ENCODE measurements at places on chromosomes 5 and 9.

DNA sequence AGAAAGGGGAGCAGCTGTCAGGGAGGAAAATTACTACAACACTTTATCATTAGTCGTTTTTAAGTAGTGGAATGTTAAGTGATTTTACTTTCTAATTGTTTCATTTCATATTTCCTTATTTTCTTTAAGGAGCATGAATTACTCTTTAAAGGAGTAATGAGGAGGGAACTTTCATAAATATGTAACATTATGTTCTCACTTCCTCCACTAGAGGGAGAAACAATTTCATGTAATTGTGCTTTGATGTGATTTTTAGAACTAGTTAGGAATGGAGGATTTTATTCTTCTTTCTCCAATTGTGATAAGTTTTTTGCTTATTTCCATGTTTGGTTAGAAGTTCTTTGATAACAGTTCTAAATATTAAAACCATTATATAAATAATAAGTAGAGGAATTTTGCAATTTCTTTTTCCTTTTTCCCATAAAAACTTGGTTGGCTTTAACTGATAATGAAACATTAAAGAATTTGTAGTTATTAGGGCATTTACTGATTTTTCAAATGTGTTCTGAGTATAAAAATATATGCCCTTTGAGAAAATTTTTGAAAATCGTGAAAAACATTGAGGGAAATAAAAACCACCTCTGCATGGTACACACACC lies 25.6 kb downstream of the CEP78 start:
- no peak for DNase-seq

GRCh38 chr9:96122282-96122681 lies 179.7 kb downstream of the HSD17B3 start:
- no peak for DNase-seq

GRCh38 chr9:20562051-20562450 lies 60.2 kb downstream of the MLLT3 start:
- no peak for DNase-seq

- no peak for DNase-seq
These were observed 41.6 kb downstream of the USP20 start for GRCh38 chr9:129876815-129877214.

DNA sequence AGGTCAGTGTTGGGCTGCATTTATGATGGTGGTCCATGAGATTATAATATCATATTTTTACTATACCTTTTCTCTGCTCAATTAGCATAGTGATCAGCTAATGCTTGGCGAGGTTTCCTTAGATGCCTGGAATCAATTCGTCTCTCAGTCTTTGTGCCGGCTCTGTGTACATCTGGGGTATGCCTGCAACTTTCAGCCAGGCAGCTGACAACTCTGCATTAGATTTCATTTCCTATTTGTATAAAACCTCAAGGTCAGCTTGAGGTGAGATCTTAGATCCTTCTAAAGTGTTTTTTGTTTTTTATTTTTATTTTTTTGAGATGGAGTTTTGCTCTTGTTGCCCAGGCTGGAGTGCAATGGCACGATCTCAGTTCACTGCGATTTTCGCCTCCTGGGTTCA lies 86.8 kb downstream of the MELK start:
- no peak for DNase-seq

- no peak for DNase-seq
These were observed 96.7 kb upstream of the FER start for GRCh38 chr5:108650997-108651396.

- DNase-seq = no peak
These were observed 31.7 kb downstream of the AP3S1 start for GRCh38 chr5:115873392-115873791.

GRCh38 chr5:36367524-36367923 lies 65.8 kb upstream of the RANBP3L start:
- DNase-seq = no peak

- DNase-seq = no peak
These were observed 50.4 kb upstream of the PRR16 start for GRCh38 chr5:120413686-120414085.

DNA sequence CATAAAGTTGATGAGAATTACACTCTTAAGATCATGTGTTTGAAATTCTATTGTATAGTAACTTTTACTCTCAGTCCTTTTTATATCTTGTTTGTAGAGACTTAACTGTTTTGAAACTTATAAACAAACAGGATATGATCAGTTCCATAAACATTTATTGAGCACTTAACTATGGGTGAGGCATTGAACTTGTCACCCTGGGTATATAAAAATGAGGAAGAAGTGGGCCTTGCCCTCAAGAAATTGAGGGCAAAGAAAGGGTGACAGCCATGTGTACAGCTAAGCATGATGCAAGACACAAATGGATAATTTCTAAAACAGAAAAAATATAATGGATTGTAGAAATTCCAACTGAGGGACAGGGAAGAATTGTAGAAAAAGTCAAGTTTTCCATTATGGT lies 15.7 kb downstream of the UNC13B start:
- DNase-seq = no peak

- DNase-seq = no peak
These were observed 95.0 kb downstream of the KCNT1 start for GRCh38 chr9:135796784-135797485.

- DNase-seq = no peak
These were observed 98.6 kb upstream of the HMHB1 start for GRCh38 chr5:143713047-143714003.

- DNase-seq = no peak
These were observed 11.6 kb upstream of the PRR16 start for GRCh38 chr5:120452471-120452870.

GRCh38 chr5:38148021-38148625 lies 110.2 kb upstream of the EGFLAM start:
- no peak for DNase-seq

GRCh38 chr5:88503406-88503805 lies 234.8 kb upstream of the TMEM161B start:
- DNase-seq = no peak

DNA sequence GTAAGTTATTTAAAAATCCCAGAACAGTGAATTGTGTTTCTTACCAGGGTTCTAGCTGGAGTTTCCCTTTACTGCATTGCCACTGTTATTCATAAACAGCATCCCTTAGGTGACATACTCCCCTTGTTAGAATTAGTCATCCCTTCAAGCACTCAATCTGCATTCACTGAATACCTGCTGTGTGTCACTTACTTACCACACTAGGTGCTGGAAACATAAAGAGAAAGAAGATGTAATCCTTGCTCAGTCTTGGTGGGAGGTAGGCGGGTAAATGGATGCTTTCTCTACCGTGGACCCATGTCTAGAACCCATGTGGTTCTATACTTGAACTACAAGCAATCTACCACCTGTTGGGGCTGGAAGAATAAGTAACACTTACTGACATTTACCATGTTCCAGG lies 371.6 kb downstream of the KDM4C start:
- no peak for DNase-seq

- no peak for DNase-seq
These were observed 34.1 kb downstream of the HMGXB3 start for GRCh38 chr5:150034662-150035061.

DNA sequence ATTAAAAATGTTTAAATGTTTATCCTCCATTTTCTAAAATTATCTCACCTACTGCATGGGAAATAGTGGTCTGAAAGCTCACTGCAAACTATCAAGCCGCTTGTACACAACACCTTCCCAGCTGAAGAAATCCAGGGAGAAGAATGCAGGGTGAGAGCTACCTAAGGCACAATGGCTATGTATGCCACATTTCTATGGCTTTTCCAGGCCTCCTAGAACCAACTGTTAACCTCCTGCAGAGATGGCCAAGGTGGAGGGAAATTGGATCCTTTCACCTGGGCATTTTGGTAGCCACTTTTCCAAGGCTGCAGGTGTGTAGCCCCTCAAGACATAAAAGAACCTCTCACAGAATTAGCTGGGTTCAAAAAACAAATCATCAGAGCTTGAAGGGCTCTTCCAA lies 286.4 kb downstream of the EBF1 start:
- no peak for DNase-seq

- no peak for DNase-seq
These were observed 14.9 kb downstream of the EFNA5 start for GRCh38 chr5:107655831-107656230.

DNA sequence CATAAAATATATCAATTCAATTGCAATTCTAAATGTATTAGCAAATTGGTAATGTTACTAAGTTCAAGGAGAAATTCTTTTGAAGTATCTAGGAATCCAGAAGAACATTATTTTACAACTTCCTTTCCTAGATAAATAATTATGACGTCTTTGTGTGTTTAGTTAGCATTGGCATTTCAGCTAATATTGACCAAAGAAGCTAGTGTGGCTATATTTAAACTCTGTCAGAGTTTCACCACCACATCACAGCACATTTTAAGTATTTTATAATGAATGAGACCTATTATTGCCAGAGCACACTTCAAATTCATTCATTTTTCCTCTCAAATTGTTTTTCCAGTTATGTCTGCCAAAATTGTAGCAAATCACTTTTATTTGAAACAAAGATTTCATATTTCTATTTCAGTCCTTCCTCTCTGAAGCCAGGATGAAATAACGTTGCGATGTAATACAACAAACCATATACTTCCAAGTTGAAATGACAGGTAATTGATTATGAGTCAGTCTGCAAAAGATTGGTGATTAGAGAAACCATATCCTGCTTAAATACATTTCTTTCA lies 18.9 kb downstream of the PLK2 start:
- no peak for DNase-seq

DNA sequence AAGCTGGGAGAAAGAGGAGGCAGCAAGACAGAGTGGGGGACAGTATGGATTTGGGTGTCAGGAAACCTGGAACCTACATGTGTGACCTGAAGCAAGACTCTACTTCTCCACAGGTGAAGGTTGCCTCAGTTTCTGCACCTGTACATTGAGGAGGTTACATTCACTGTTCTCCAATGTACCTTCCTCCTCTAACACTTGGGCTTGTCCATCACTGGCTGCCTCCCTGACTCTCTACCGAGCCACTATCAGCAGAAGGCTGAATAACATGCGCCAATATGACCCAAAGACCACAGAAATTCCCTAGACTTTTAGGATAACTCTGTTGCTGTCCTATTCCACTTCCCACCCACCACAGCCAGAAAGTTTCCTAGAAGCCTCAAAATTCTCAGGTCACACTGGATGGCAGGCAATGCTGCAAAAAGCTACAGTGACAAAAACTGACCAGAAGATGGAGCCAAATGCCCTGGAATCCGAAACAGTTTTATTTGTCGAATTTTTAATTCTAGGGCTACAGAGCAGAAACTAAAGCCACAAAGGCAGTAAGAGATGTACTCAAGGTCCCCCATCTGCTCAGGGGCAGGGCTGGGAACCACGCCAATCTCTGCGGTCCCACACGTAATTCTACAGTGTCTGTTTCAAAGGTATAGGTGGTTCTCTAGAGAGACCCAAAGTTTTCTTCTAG lies 64.4 kb downstream of the FAM114A2 start:
- no peak for DNase-seq

GRCh38 chr5:64165500-64166200 lies at the start of gene RNF180:
TSS of gene RNF180 (plus strand) at chr5:64165843. CDS start at chr5:64200808, 34,965 bp downstream.
- no peak for DNase-seq

- no peak for DNase-seq
These were observed 68.2 kb downstream of the SLC1A1 start for GRCh38 chr9:4558371-4558998.

GRCh38 chr9:99459919-99460318 lies 237.8 kb downstream of the SEC61B start:
- no peak for DNase-seq

DNA sequence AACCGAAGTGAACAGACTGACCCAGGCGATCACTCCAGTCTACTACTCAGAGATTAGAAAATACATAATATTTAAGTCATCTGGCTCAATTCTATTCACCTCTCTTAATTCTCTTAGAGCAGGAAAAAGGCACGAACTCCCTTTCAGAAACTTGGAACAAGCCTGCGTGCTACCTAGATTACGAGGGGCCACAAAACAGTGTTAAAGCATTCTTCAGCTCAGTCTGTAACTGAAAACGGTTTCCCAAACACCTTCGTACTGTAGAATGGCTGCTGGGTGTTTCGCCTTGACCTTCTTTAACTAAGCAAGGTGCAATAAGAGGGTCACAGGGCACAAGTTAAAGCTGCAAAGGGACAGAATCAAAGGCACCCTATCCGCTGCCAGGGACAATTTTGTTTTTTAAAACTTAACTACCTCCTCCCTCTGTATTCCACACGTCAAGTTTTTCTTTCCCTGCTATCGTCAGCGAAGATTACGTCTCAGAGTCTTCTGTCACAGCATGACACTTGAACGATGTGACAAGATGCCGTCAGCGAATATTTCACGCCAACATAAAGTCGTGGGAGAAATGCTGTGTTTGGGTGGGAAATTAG lies 687 bp downstream of the LYSMD3 start:
- DNase-seq = no peak

- no peak for DNase-seq
These were observed 915 bp downstream of the HSDL2 start for GRCh38 chr9:112380825-112381221.

DNA sequence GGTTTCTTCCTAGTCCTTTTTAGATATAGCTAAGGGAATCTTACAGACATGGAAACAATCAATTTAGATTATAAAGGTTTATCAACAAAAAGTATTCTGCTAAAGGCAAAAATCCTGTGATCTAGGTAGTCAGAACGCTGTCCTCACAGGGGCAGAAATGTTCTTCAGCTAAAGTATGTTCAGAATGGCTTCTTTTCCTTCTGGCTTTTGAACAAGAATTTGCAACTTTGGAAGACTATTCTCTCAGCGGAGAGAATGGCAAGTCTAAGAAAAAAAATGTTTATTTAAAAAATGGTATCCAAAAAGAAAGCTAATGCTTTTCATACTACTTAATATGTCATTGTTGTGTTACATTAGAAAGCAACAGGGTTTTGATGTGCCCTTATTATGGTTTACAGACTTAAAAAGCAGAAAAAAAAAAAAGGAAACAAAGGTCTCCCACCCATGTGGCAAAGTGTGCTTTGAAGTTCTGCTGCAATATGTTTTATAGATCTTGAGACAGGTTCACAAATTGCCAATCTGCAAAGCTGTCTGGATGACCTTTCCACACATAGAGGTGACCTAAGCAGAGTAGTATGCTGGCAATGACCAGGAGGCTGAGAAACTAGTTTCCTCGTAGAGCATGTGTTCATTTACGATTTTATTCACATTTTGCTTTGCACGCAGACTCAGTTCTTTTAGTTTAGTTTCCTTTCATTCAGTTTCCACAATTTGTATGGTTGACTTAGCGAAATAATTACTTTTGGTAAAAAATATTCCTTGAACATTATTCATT lies 45.1 kb upstream of the PJA2 start:
- no peak for DNase-seq

- no peak for DNase-seq
These were observed 12.0 kb downstream of the UIMC1 start for GRCh38 chr5:176994460-176995121.

DNA sequence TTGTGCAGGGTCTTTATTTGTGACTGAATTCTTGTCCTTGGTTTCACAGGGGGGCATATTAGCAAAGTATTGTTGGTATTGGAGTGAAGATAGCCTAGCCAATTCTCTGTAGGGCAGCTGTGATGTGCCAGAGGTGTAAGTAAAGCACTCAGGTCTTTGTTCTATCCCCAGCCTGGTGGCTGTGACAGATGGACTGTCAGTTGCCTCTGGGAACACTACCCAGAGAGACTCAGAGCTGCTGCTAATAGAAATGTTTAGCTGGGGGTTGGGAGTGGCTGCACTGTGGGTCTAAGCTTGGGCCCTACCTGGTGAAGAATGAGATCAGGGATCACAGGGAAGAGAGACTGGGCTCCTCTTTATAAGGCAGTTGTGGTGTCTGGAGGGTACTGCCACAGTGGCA lies 1006.5 kb upstream of the TYRP1 start:
- no peak for DNase-seq

GRCh38 chr9:129908906-129909305 lies 73.6 kb downstream of the USP20 start:
- DNase-seq = no peak

Measured in stimulated activated CD8-positive, alpha-beta memory T cell treated with anti-CD3 and anti-CD28 coated beads, Interleukin-15, amount 100 ng/mL, for 4 hours (primary cell).